Endodermal cell (in vitro differentiated cells): ENCODE measurements at places on chromosomes 13 and 19.

- no peak for DNase-seq
These were observed 2.1 kb upstream of the VWA8 start for GRCh38 chr13:41962994-41963393.

DNA sequence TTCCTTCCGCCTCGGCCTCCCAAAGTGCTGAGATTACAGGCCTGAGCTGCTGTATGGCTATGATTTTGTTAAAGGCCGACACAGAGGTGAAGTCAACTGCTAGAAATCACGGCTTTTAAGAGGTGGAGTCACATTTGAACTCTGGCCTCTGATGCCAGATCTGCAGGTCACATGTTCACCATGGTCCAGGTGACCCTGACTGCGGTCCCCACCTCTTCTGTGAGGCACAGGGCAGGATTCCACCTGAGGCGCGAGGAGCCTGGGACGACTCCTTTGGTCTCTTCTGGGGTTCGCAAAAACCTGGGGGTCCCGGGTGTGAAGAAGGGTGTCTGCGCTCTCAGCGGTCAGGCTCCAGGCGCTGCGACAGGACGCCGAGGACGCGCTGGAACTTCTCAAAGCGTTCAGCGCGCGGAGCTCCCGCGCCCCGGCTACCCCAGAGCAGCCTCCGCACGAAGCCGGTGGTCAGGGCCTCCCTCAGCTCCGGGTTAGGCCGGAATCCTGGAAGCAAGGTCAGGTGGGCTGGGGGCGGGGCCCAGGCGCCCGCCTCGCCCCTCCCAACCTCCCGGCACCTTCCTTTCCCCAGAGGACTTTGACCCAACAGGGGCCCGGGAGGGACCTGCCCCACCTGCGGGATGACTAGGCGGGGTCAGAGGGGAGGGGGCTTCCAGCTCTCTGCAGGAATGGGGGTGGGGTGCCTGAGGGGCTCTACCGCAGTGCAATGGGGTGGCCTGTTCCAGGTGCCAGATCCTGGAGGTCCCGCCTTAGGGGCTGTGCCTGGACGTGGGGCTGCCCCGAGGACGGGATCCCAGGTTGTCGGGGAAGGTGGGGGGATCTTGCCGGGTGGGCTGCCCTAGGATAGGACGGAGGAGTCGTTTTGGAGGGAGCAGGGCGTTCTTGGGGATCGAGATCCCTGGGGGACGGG is 13.0 kb downstream of the TRIP10 start:
- peak; percentile 95 for DNase-seq

DNA sequence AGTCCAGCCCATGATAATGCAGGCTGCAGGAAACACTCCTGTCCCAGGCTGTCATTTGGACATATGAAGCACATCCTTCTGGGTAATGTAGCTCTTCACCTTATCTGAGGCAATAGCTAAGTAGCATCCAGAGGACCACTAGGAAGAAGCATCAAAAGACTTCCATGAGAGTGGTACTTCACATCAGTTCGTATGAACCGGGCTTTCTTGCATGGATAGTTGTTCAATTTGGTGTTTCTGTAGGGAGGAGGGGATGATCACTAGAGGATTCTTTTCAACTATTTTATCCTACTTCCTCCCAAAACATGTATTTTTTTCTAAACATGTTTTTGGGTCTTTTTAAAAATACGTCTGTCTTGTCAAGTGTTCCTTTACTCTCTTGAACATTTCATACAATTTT is 12.9 kb downstream of the ZNF302 start:
- no peak for DNase-seq

GRCh38 chr13:26878438-26878837 is 117.9 kb upstream of the GPR12 start:
- no peak for DNase-seq

- no peak for DNase-seq
These were observed 882.1 kb downstream of the UQCRFS1 start for GRCh38 chr19:28330831-28331230.

DNA sequence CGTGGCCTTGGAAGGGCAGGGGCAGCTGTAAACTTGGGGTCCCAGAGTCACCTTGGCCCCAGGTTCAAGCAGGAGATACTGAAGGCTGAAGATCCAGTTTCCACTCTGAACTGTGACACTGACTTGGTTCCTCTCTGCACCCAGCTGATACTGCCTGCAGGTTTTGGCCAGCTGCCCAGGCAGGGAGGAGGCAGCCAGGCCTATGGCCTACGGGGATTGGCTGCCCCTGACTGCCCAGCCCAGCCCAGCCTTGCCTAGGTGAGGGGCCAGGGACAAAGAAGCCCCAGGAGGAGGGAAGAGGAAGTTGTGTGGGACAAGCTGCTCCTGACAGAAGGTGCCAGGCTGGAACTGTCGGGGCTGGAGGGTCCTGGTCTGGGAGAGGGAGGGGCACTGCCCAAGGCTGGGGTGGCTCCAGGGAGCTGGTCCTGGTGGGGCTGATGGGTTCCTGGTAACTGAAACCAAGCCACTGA is 51.7 kb upstream of the CYP4F8 start:
- peak; percentile 56 for DNase-seq

GRCh38 chr13:55783841-55784240 is 1356.9 kb upstream of the PRR20A start:
- DNase-seq = no peak

DNA sequence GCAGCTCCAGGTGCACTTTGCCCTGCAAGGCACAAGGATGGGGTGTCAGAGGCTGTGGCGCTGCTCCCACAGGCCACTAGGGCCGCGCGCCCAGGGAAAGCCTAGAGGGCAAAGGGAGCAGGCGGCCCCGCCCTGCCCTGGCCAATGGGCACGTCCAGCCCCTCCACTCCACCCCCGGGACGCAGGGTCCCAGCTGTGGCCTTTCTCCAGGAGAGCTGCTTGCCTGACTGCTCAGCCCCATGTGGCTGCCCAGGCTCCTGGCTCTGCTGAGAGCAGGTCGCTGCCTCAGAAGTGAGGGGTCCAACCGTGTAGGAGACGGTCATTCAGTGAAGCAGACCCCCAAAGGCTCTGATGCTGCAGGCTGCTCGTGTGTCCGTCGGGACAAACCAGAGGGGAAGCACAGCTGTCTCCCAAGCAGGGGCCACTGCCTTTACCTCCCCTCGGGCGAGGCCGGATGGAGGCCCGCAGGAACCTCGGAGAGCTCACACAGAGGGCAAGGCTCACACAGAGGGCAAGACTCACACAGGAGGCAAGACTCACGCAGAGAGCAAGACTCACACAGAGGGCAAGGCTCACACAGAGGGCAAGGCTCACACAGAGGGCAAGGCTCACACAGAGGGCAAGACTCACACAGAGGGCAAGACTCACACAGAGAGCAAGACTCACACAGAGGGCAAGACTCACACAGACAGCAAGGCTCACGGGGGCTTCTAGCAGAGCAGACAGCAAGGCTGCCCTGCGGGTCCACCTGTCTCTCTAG is 56.2 kb upstream of the C13orf46 start:
- DNase-seq = no peak

GRCh38 chr13:93244141-93244917 is 17.7 kb downstream of the GPC6 start:
- DNase-seq = peak; percentile 70

DNA sequence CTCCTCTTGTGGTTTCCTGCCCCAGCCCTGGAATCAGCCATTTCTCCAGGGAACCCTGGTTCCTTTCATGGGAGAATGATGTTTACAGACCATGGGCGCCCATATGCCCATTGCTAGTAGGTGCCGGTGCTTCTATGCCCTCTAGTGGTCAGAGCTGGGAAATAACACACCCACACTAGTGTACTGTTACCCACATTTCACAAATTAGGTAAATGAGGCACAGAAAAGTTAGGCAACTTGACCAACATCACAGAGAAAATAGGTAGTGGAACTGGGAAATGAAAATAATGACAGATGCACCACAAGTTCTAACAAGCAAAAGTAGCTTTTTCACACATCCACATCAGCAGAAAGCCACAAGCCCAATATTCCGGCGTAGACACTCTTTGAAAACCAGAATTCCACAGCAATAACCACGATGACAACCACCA is 1.3 kb upstream of the CEACAM3 start:
- DNase-seq = peak; percentile 86

- no peak for DNase-seq
These were observed 81.8 kb downstream of the SPRY2 start for GRCh38 chr13:80259159-80259558.

GRCh38 chr19:7975037-7975436 is 30.4 kb downstream of the ELAVL1 start:
- DNase-seq = no peak
